ENCODE measurements at places on chromosomes 1 and 21.
A peak's percentile ranks its signal among the peaks of the same experiment; 100 is the strongest.

- DNase-seq = no peak
Measured at GRCh38 chr1:202568826-202569225, 141.4 kb downstream of the SYT2 start.

DNA sequence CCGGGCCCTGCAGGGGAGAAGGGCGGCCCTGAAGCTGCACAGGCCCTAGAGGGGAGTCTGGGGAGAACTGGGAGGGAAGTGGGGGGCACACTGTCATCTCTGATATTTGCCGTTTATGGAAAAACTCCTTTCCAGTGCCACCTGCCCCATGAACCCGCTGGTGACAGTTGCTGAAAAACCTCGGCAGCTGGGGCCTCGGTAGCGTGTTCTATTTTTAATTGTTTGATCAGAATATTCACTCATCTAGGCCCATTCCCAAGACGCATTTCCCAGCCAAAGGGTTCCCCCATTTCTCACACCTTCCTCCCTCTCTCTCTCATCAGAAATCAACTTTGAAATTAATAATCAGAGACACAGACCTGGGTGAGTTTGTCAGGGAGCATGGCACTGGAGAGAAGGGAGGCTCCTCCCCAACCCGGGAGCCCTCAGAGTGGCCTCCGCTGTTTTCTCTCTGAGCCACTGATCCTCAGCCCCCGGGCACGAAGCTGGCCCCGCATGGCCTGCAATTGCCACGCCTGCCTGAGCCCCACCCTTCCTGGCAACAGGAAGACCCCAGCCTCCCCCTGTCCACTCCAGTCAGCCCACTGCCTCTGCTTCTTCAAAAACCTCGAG is 111.1 kb downstream of the CASZ1 start:
- no peak for DNase-seq

GRCh38 chr1:237398751-237399150 is 356.8 kb downstream of the RYR2 start:
- no peak for DNase-seq

- DNase-seq = no peak
Measured at GRCh38 chr1:87185077-87185476, 143.6 kb upstream of the LMO4 start.

DNA sequence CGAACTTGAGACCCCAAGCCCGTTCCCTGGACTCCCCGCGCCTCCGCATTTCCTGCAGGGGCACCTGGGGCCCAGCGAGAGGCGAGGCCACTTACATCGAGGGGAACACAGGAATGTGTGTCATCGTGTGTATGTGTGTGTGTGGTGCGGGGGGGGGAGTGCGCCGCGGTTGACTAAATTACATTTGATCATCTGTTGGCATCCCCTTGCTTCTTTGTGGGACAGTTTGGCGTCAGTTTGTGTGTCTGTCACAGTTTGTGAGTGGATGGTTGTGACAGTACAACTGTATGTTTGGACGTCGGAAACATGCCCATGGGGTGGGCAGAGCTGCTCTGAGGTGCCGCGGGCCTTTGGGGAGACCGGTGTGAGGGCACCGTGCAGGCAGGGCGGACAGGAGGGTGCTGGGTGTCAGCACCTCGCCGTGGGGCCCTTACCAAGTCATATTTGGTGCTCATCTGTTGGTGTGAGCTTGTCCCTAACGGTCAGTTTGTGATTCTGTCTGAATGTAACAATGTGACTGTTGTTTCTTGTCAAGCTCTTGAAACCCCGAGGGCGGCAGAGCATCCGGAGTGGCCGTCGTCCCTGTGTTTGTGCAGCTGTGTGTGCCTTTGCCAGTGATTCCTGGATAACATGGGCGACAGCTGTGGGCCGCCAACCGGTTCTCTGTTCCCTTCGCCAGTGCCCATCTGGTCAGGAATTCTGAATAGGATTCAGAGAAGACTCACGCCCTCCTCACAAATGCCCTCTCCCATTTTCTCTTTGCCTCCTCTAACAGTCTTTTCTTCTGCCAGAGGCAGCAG is 899 bp downstream of the OPRD1 start:
- no peak for DNase-seq

- DNase-seq = peak; percentile 40
Measured at GRCh38 chr1:236451796-236452373, 57.8 kb downstream of the EDARADD start.

- DNase-seq = no peak
Measured at GRCh38 chr1:212514782-212515181, 82.1 kb downstream of the NENF start.

- DNase-seq = no peak
Measured at GRCh38 chr21:39116761-39117439, 66.4 kb downstream of the PSMG1 start.

DNA sequence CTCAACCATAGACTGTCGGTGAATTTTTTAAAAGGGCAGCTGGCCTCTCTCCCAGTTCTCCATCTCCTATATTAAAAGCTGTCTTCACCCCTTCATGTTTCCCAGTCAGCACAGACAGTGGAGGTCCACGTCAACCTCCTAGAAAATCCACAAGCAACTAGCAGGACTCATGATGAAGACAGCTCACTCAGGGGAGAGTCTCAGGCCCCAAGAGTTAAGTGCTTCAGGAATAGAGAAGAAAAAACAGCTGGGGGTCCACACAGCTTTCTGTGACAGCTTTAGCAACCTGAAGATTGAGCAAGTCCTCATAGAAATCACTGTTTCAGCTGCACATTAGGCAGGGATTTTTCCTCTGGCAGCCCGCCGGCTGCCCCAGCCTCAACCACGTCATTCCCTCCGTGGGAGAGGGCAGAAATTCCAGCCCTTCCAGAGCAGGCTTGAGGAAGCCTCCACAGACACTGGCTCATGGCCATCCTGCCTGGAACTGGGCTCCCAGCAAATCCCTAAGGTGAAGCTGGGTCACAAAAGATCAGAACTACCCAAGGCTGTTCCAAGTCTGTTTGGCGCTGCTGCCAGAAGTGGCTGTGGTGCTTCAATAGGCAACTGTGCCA is 15.2 kb downstream of the GPR161 start:
- no peak for DNase-seq

DNA sequence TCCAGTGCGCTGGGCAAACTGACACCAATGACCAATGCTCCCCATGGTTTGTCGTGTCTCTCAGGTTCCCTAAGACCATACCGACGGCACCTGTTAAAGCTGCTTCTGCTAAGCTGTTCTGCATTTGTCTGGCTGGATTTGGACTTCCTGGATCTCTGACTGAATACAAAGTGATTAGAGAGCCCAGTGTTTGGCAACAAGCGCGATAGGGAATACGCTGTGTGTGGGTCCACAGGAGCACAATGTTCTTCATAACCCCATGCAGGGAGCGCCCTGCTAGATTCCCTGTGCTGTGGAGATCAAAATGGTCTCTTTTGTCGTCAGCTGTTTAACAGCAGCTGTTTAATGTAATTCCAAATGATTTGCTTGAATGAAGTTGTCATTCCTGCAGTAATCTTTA is 26.0 kb upstream of the ESRRG start:
- DNase-seq = no peak

- DNase-seq = no peak
Measured at GRCh38 chr1:198391393-198392020, 149.0 kb downstream of the ATP6V1G3 start.
